Skeletal muscle cell (primary cell): ENCODE measurements at places on chromosomes 12 and 14.

DNA sequence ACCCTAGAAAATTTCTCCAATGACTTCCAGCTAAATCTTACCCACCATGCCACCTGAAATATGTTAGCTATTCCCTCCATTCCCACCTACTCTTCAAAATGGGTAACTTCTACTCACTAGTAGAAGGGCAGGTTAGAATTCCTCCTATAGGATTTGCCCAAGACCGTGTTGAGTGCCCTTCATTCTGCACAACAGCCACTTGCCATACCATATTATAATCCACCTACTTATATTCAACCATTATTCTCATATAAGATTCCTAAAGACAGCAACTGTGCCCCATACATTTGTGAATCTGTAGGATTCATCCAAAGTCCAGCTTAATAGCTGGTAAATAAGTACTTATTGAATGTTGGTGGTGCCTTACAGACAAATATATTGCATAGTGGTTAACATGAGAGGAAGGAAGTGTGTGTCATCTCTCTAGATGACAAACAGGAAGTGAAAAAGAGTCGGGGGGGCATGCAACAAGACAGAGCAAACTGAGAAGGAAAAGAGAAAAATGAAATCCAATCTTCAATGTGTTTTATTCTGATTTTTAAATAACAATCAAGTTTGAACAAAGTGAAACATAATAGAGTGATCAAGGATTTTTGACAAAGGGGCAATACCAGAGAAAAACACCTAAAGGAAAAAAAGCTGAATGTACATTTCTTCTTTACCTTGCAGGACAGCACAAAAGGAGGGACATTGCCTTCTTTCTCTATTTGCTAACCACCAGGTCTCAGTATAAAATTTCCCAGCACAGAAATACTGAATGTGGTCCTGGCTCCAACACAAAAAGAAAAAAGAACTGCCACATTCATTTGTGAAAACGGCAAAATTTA, 389.3 kb upstream of the USP15 start:
- no peak for DNase-seq

- no peak for DNase-seq
These were observed 315.6 kb upstream of the PRKD1 start for GRCh38 chr14:30243207-30243606.

GRCh38 chr12:50685641-50686040, 78.3 kb upstream of the ATF1 start:
- DNase-seq, result no peak

DNA sequence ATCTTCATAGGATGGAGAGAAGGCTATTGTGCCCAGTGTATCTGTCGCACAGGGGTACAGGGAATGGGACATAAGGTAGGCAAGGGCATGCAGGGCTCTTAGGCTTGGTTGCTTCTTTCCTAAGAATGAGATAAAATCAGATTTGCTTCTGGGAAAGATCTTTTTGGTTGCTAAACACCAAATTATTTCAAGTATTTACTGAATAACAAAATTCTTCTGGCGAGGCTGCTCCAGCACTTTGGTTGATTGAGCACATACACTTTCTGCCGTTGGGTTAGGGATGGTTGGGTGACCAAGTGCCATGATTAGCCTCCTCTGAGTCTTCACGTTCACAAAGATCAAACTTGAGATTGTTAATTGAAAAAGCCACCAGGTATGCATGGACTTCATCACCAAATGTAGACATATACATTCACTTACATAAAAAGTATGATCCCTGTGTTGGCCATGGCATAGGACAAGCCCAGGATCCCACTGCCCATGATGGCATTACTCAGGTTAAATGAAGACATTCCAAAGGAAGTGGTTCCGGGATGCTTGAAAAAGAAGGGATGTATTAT, 38.2 kb downstream of the SLC38A4 start:
- DNase-seq, result no peak

- no peak for DNase-seq
These were observed 511.2 kb downstream of the C12orf50 start for GRCh38 chr12:87518036-87518435.

DNA sequence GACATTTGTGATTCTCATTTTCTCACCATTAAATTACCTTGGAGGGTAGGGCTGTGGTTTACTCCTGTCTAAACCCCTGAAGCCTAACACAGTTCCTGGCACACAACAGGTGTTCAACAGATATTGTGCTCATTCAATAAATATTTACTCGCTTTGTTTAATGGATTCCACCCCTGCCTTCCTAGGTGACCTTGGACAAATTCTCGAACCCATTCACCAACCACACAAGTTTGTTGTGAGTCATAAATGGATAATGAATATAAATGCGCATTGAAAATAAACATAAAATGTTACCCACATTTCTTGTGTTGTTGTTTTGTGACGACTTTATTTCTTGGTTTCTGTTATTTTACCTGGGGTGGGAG, 362 bp upstream of the TSFM start:
- no peak for DNase-seq

- DNase-seq, result no peak
These were observed 17.9 kb upstream of the MGST1 start for GRCh38 chr12:16329594-16329993.

GRCh38 chr12:16350682-16351081, 3.2 kb downstream of the MGST1 start:
- peak; percentile 93 for DNase-seq

GRCh38 chr12:14135996-14136395, 154.6 kb upstream of the GRIN2B start:
- DNase-seq, result no peak

GRCh38 chr14:92994942-92995341, 72.0 kb downstream of the CHGA start:
- no peak for DNase-seq

DNA sequence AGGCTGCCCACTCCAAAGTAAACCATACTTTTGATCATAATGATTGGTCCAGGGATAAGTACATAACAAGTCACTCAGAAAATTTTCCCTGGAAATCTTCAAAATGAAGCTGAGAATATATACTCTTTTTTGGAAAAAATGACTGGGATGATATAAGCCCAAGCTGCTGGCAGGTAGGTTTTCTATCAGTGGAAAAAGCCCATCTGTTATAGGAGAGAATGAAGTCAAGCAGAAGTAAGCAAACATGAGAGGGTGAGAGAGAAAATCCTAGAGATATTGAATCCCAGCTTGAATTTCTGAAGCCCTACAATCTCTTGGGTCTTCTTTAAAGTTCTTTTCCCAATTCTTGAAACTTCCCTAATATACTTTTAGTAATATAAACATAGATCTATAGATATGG, 37.3 kb upstream of the ZDHHC17 start:
- no peak for DNase-seq

GRCh38 chr14:89592961-89593360, 175.9 kb upstream of the FOXN3 start:
- DNase-seq, result no peak

GRCh38 chr12:41910578-41911320, 233.9 kb downstream of the GXYLT1 start:
- DNase-seq, result no peak

GRCh38 chr12:109115758-109116610, at the start of gene ACACB:
Gene ACACB (plus strand): TSS chr12:109116587. CDS start chr12:109139406, 22,819 bp downstream.
- DNase-seq, result no peak

DNA sequence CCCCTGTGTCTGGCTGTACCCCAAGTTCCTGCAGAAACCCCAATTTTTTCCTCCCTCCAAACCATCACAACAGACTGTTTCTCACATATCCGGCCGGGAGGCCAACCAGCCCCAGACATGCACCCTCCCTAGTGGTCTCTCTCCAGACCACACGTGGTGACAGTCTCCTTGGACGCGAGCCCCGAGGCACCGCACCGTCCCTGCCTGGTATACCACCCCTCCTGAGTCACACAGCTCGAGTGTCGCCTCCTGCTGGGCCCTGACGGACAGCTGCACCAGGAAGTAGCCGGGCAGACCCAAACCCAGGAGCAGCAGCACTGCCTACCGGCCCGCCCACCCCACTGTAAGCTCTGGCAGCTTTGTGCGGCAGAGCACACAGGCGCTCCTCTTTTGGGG, 97.4 kb downstream of the RFLNA start:
- DNase-seq, result no peak

DNA sequence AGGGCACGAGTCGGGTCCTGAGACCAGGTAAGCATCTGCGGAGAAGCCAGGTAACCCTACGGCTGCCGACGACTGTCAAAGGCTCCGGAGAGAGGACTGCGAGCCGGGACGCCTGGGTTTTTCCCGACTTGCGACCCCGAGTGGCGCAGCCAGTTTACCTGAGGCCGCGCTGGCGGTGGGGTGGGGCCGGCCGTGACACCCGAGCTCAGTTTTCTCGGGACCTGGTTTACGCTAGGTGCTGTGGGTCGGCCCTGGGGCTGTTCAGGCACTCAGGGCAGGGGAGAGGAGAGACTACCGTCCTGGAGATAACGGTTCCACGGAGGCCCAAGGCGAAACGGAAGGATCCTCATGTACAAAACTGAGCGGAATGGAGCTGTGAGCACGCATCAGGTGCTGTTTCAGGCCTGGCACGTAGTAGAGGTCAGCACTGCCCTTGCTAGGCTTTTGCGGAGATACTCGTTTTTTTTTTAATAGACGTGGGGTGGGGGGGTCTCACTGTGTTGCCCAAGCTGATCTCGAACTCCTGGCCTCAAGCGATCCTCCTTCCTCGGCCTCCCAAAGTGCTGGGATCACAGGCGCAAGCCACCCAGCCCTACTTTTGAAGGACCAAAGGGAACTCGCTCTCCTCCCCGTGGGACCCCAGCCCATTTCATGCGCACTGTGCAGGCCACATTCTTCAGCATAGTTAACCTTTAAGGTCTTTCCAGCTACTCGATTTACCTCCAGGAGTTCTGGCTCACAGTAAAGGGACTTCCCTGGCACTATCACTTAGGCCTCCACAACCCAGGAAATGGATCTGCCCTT, 471 bp downstream of the MTRFR start:
- no peak for DNase-seq

DNA sequence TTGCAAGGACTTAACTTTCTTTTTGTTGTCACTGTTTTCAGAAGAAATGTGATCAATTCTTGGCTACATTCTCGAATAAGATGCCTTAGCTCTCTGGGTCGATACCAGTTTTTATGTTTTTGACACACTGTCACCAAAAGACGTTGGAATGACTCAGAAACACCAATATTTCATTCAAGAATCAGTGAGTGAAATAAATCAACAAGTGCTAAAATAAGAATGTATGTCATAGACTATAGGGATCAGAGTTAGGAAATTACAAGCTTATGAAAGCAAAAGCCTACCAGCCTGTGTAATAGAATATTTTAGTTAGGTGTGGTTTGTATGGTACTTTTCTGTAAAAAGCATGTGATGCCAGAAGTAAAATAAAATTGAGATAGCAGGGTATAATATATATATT, 17.8 kb downstream of the PPHLN1 start:
- no peak for DNase-seq

DNA sequence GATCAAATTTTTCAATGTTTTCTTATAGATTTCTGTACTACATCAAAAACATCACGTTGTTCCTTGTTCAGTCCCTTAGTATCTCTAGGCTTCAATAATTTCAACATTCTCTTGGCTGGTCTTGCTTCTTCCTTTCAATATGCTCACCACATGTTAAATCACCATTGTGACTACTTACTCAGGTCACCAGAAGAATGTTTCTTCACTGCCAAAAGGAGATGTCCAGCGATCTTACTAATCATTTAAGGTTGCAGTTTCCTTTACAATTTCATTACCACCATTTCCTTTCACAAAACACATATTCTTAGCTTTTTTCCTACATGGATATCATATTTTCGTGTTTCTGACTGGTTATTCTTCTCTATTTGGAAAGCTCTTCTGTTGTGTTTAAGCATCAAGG, 363.8 kb downstream of the NAV3 start:
- DNase-seq, result peak; percentile 94

- no peak for DNase-seq
These were observed 62.9 kb downstream of the HSPB8 start for GRCh38 chr12:119241580-119242169.

- no peak for DNase-seq
These were observed 7.2 kb upstream of the GPR132 start for GRCh38 chr14:105072381-105072861.

DNA sequence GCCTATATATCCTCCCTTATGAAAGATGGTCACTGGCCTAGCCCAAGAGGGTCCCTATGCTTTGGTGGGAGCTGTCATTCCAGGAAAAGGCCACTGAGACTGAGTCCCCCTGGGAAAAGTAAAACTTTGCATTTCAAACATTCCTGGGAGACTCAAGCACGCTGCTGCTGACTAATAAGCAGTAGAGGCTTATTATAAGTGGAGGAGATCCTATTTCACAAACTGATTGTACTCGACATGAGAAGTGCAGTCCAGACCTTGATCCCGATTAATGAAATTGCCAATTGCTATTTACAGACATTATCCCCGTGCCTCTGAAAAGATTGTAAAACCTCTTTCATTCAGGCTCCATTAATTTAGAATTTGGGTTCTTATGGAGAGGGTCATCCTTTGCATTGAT, 96.6 kb downstream of the EMP1 start:
- DNase-seq, result no peak

- DNase-seq, result no peak
These were observed 445.6 kb downstream of the GLT1D1 start for GRCh38 chr12:129298921-129299320.

DNA sequence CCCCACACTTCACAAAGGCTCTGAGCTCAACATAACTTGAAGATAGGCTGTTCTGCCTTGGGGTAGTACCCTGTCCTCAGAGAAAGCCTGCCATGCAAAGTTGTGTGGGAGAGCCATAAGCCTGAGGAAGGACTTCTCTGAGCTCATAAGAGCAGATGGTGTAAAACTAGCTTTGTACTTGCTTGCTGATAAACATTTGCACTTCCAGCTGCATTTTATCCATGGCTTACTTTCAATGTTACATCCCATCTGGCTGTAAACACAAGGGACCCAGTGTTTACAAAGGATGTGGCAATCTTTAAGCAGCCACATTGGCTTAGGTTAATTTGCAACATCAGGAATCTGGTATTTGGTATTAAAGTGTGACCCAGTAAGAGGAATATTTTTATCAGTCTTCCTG, 258.1 kb downstream of the IPO8 start:
- no peak for DNase-seq

DNA sequence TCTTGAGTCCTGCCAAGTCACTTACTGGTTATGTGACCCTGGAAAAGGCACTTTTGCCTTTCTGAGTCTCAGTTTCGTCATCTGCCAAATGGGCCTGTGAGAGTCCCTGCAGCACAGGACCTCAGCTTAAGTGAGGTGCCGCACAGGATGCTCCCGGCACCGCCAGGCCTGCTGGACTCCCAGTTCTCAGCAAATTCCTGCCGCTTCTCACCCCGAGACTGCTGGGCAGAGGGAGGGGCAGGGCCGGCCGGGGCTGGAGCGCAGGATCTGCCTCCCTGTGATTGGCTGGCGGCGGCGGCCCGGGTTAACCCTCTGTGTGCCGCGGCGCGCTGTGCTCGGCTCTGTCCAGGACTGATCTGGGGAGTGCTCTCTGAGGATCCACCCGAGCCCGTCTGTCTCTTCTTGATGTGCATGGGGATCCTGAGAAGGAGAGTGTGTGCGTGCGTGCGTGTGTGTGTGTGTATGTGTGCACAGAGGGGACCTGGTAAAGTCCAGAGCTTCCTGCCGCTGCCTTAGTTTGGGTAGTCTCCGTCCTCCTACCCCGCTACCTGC, 8.6 kb downstream of the SETD1B start:
- no peak for DNase-seq

DNA sequence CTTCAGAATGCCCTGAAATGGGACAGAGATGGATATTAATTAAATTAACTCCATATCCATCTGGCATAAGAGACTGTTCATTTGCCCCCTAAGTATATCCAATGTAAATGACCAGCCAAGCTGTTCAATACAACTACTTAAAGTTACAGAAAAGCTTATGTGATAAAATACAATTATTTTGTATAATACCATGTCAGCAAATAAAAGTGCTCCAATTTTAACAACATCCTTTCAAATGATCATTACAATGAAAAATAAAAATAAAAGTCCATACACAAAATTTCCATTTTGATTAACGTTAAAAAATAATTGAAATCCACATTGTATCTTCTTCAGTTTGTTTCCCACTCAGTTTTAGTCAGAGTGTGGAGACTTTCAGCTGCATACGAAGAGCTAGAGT, 5.7 kb downstream of the CLEC6A start:
- no peak for DNase-seq
